ENCODE measurements at places on chromosomes 1 and 21.

DNA sequence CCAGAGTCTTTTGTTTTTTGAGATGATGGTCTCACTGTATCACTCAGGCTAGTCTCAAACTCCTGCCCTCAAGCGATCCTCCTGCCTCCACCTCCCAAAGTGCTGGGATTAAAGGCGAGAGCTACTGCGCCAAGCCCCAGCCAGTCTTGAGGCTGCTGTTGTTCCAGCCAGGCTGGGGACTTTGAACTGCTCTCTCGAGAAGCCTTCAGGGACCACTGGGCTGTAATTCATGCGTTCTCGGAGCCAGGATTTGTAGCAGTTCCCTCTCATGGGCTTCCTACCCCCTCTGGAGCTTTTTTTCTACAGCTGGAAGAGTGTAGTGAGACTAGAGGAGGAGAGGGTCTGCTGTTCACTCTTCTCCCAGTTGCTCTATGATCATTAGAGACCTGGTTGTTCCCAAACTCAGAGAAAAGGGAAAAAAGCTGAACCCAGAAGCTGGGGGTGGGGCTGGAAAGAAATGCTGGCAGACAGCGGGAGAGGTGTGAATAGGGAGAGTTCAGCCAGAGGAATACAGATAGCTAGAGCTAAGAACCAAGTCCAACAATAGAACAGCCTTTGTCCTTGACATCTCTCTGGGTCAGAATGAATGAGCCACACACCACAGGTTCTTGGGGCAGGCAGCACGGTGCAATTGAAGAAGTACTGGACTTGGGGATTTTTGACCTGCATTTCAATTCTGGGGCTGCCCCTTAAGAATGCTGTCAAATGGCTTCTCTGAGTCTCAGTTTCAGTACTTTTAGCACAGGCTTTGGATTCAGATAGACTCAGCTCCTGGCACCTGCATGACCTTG is 13.2 kb upstream of the SLC41A1 start:
- DNase-seq = no peak

GRCh38 chr1:232306269-232306961 is 323.5 kb downstream of the SIPA1L2 start:
- DNase-seq = no peak

- DNase-seq = no peak
These were observed 20.3 kb downstream of the POFUT2 start for GRCh38 chr21:45267390-45267760.

DNA sequence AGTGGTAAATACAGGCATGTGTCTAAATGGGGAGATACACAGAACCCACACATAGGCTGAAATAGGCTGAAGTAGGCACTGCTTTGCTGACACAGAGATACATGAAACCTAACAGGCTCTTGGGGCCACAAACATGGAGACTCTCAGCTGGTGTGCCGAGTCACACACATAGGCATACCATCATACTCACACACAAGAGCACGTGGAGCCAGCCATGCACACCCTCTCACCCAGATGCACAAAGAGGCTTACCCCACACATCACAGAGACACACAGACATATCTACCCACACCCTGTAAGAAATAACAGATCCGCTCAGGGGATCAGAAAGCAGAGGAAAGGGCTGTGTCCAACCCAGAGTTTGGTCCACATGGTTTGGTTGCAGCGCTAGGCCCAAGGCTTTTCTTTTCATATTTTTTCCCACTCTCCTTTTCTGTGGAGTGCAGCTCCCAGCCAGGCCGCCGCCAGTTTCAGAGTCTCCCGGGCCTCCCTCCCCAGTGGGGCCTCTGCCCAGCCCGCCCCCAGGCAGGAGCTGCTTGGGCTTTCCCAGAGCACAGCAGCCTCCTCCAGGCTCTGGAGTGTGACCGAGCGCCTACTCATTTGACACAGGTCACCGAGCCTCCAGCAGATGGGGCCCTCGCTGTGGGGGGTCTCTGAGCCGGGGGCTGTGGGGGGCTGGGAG is 3.9 kb upstream of the POU3F1 start:
- no peak for DNase-seq

GRCh38 chr1:178137238-178137637 is 43.3 kb downstream of the RASAL2 start:
- DNase-seq = no peak

DNA sequence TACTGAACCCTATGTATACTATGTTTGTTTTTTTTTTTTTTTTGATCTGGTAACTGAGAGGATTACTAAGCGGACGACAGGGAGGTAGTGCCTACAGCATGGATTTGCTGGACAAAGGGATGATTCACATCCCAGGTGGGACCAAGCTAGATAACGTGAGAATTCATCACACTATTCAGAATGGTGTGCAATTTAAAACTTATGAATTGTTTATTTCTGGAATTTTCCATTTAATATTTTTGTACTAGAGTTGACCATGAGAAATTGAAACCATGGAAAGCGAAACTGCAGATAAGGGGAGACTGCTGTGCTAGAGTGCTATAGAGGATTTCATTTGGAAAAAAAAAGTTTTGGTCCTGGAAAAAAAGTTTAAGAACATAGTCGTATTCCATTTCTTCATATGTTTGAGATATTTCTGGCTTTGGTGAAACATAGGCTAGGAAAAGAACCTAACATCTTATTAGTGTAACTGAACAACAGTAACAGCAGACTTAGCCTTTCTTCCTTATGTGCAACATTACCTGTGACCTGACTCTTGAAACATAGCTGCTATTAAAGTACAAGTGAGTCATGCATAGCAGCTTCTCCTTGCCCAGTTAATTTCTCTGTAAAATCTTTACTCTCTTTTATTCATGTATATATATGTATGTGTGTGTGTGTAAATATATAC is 202.5 kb downstream of the FGGY start:
- DNase-seq = no peak

DNA sequence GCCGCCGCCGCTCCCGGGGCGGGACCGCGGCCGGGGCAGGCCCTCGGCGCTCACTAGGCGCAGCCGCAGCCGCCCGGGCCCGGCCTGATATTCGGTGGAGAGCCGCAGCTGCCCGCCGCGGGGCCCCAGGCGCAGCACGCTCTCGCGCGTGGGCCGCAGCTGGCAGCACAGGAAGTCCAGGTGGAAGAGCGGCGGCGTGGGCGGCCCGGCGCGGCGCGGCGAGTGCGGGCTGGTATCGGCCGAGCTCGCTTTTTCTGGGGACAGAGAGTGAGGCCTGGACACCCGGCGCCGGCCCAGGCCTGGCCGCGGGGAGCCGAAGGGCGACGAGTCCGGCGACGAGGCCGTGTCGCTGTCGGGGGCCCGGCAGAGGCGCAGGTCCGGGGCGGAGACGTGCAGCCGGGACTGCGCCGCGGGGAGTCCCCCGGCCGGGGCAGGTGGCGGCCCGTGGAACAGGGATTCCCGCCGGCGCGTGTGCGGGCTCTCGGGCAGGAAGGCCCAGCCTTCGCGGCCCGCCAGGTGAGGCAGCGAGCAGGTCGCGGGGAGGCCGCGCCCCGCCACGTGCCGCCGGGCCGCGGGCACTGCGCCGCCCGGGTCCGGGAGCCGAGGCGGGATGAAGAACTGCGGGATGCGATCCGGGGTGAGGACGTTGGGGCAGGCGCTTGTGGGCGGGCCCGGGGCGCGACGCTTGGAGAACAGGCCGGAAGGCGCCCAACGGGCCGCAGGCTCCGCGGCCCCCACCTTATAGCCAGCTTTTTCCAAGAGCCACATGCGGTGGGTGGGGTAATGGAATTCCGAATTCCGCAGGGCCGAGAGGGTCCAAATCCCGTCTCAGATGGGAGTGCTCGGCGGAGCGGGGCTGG is 1.2 kb downstream of the C2CD4D start:
- no peak for DNase-seq

DNA sequence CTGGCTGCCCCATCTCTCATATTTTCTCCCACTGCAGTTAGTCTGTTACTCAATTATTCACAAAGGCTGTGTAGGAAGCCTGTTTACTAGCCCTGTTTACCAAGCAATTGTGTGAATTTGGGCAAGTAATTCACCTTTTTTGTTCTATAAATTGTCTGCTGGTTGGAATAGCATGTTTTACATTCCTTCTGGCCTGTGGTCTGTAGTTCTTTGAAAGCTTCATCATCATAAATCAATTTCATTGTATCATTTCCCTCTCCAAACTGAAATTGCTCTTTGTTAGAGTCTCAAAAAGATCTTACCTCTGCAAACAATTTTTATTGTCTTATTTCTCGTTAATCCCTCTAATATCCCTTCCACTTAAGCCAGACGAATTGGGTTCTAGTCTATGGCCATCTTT is 1059.5 kb upstream of the ADGRL4 start:
- DNase-seq = no peak

GRCh38 chr1:15214527-15214926 is 32.5 kb upstream of the FHAD1 start:
- DNase-seq = no peak

- DNase-seq = no peak
These were observed 10.9 kb downstream of the C1orf216 start for GRCh38 chr1:35707601-35708440.

DNA sequence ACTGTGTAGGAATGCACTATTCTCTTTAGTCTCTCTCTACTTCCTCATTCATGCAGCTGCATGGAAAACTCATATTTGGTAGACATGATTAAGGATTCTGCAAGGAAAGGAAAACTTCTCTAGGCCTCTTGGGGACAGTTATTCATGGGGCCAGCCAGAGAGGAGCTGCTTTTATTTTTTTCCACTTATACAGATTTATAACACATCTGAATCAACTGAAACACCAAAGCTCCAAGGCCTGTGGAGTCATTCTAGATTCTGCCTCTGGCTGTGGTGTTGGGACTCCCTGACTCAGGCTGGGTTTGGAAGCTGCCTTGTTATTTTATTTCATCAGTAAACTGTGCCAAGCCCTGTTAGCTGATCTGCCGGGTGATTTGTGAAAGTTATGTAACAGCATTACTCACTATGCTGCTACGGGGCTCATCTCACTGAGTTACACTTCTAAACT is 83.9 kb upstream of the EDEM3 start:
- no peak for DNase-seq

DNA sequence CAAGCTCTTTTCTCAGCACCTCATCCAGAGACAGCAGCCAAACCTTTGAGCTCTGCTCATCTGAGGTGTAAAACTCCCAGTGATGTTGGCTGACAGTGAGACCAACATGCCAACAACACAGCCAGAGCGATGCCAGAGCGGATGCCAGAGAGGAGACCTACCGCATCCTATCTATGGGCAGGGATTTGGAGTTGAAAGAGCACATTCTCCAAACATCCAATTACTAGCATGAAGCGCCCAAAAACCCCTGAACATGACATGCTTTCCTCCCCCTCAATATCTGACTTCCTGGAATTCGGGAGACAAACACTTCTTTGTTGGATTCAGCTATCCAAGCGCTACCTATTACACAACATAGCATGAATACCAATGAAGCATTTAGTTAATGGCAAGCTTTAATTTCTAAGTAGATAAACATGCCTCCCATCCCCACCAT is 23.1 kb upstream of the PAXBP1 start:
- no peak for DNase-seq

DNA sequence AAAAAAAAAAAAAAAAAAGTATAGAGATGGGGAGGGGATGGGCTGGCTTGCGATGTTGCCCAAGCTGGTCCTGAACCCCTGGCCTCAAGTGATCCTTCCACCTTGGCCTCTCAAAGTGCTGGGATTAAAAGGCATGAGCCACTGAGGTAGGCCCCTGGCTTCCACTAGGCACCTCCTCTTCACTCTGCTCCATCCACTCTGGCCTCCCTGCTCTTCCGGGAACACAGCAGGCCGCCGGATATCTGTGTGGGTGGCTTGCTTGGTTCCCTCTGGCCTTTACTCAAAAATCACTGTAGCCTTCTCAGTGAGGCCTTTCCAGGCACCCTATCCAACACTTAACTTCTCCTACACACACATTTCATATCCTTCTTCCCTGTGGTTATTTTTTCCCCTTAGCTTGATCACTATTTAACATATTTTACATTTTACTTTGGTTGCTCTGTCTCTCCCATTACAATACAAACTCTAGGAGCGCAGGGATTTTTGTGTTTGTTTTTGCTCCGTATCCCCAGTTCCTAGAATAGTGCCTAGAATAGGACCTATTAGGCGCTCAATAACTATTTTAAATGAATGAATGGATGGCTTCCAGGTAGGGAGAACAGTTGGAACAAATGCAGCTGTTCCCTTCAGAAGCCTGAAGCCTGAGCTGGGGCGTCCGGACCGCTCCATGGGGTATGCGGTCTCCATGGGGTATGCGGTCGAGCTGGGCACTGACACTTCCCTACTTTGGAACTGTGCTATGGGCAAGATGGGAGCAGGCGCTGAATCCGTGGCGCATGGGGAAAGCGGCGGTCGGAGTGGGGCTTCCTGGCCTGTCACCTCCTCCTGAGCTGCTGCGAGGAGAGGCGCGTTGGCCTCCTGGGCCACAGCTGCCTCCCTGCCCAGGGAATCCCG is 46.7 kb downstream of the H3-3A start:
- no peak for DNase-seq

GRCh38 chr1:6350416-6351088 is 43.0 kb downstream of the ACOT7 start:
- DNase-seq = no peak

DNA sequence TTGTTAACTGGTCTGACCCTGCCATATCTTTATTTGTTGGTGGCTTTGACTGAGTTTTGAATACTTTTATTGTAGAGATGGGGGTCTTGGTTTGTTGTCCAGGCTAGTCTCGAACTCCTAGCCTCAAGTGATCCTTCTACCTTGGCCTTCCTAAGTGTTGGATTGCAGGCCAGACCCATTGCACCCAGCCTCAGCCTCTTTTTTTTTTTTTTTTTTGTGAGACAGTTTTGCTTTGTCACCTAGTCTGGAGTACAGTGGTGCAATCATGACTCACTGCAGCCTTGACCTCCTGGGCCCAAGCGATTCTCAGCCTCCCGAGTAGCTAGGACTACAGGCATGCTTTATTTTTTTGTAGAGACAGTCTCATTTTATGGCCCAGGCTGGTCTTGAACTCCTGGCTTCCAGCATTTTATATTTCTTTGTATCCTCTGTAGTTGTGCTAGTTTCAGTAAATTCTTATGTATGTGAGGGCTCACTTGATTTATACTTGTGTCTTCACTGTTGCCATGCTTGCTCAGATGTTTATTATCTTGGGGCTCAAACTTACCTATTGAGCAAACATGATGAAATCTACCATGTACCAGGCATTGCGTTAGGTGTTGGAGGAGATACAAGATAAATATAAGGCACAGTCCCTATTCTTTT is 24.1 kb downstream of the THRAP3 start:
- DNase-seq = no peak

- DNase-seq = peak; percentile 36
These were observed 19.0 kb downstream of the MAPKAPK2 start for GRCh38 chr1:206703661-206704060.

DNA sequence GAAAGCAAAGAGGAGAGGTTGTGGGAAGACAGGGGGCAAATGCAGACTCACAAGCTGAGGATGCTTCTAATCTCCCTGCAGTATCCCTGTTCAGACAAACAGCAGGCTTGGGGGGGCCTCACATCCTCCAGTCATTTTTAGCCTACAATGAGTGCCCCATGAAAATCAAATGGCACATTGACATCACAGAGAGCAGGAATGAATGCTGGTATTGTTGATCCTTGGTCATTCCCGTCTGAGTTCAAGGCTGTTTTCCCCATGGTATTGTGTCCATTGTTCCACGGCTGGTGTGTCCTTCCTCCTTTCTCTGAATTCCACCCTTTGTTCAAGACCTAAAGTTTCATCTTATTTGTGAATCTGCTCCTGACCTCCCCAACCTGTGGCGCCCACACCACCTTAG is 545.6 kb downstream of the AJAP1 start:
- DNase-seq = no peak
